ENCODE measurements at places on chromosomes 1 and 21.
A peak's percentile ranks its signal among the peaks of the same experiment; 100 is the strongest.

DNA sequence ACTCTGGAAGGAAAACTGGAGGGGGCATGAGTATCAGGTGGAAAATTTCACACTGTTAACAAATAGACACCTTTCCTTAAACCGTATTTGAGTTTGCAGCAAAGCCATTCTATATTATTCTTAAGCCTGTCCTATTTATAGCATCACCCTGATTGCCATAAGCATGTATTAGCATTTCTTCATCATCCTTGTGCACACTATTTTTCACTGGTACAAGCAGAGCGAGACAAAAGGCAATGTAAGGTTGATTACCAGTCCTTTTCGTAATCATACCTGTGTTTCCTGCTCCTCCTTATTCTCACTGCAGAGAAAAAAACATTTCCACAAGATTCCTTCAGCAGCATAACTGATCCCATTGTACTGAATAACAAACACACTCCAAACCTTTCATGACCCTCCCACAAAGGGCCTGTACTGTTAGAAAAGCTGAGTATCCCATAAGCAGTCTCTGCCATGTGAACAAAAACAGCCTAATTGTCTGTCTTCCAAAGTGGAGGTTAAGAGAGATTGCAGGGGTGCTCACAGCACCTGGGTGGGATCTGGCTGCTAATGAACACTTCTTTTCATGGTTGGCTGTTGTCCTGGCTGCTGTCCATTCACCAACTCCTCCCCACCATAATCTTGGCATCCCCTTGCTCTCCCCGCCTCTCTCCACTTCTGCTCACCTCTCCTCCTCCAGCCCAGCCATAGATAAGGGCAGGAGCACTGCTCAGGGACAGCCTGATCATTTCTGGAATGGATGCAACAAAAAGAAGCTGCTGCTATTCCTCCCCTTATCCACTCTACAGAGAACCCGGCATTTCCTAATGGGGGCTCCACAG lies 30.4 kb downstream of the VTCN1 start:
- DNase-seq: no peak

- DNase-seq: peak; percentile 75
These were observed 11.0 kb upstream of the LMX1A start for GRCh38 chr1:165367375-165367993.

DNA sequence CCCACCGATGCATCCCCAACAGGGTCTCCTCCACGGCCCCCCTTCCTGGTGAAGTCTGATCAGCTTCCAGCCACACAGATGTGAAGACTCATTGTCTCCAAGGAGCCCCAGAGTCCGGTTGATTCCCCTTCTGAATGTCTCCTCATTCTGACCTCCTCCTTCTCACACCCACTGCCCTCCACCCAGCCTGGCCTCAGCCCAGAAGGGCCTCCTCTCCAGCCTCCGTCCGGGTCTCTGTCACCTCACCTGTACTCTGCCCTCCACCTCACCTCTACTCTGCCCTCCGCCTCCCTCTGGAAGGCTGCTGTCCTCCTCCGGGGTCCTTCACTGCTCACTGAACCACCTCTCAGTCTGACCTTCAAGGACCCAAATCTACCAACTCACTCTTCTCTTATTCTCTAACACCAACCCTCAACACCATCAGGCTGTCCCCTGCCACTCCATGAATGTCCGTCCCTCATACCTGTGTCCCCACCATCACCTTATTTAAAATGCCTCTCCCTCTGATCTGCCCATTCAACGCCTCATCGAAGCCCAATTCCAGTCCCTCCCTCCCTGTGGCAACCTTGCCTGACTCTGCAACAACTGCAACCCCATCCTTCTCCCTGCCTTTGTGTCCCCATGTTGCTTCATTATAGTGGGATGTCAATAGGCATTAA lies 201.2 kb downstream of the TOMM20 start:
- DNase-seq: no peak

DNA sequence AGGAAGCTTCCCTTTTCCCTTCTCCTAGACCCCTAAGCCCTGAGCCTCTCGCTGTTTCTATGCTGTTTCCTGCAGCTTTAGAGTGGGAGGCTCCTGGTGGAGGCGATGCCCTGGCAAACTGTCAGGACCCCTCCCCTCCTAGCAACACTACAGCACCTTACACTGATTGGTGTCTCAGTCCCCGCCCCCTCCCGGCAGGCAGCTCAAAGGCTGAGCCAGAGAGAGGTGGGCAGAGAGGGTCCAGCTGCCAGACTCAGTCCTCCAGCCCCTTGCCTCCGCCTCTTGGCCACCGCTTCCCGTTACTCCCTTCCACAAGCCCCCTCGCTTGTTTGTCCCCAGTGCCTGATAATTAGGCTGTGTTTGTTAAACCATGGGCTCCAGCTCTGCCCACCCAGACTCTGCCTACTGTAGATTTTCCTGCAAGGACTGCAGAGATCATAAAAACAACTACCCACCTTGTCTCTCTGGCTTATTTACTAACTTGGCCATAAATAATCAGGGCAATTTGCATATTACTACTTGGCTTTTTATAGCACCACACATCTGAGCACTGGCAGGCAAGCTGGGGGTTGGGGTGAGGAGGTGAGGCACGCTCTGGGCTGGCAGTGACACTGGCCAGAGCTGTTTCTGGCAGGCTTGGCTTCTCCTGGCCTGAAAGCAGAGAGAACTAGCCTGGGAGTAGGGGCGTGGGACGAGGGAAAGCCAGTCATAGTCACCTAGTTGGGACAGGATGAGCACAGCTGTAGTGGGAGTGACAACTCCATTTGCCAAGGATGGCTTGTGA lies 107.5 kb downstream of the CSMD2 start:
- DNase-seq: no peak

GRCh38 chr1:234893359-234893724 lies 235.3 kb downstream of the TOMM20 start:
- DNase-seq: no peak

DNA sequence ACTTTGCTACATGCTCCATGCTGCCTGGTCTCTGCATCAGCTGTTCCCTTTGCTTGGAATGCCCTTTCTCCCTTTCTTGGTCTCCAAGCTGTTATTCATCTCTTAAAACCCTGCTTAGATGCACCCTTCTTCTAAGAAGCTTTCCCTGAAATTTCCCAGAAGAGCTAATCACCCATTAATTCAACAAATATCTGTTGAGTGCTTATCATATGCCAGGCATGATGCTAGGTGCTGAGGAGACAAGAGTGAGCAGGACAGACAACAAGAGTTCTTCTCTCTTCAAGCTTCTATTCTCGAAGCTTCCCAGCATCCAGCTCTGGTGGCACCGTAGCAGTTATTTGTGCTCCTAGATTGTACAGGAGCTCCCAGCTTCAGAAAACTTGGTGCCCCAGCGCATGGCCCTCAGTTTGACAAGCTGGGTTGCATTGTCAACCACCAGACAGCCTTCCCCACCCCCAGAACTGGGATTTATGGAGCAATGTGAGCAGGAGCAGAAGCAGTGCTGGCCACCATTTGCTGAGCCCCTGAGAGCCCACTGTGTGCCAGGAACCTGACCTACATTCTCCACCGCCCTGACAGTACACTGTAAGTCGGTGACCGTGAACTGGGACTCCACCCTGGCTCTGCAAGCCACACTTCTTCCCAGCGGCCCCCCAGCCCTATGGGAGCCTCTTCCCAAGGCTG lies 68.0 kb upstream of the ACOT11 start:
- DNase-seq: no peak

GRCh38 chr1:71916894-71917293 lies 365.4 kb downstream of the NEGR1 start:
- DNase-seq: no peak

GRCh38 chr1:15735304-15736037 lies 587 bp upstream of the SLC25A34 start:
- no peak for DNase-seq

DNA sequence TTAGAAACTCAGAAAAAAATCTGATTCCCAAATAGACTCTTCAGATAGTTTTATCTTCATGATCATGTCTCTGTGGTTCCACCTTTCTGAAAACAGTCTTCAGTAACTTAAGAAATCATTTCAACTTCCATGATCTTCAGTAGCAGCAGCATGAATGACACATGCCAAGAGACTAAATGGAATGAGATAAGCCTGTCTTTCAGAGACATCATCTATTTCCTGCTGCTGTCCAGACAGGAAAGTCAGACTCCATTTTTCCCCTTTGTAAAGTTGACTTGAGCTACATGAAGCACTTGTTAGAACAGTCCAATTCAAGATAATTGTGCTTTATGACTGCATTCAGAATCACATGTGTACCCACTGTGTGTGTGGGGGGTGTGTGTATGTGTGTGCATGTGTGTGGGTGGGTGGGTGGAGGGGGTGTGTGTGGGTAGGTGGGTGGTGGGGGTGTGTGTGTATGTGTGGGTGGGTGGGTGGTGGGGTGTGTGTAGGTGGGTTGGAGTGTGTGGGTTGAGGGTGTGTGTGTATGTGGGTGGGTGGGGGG lies 58.8 kb downstream of the CLIC4 start:
- DNase-seq: no peak

DNA sequence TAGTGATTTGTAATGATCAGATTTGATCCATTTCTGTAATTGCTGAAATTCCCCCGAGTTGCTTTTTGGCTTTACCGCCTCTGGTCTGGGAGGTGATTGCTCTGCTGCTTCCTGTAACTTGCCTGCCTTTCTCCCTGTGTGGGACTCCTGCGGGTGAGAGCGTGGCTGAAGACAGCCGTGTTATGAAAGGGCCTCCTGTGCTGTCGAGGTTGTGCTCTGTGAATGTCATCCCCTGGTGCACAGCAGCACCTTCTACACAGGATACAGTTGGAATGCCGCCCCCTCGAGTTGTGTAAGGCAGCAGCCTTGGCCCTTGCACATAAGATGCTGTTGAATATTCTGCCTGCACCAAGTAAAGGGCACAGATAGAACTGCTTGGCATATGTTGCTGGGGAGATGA lies 5.9 kb downstream of the SOD1 start:
- DNase-seq: peak; percentile 17

All from activated naive CD4-positive, alpha-beta T cell treated with anti-CD3 and anti-CD28 coated beads, Interleukin-2, amount 50 U/mL, for 16 hours (primary cell).